ENCODE measurements at places on chromosomes 2 and 18. TPM values are rescaled to one million over a fixed set of nuclear protein-coding genes. Genes with fewer than 3 reads are reported as not detected.

DNA sequence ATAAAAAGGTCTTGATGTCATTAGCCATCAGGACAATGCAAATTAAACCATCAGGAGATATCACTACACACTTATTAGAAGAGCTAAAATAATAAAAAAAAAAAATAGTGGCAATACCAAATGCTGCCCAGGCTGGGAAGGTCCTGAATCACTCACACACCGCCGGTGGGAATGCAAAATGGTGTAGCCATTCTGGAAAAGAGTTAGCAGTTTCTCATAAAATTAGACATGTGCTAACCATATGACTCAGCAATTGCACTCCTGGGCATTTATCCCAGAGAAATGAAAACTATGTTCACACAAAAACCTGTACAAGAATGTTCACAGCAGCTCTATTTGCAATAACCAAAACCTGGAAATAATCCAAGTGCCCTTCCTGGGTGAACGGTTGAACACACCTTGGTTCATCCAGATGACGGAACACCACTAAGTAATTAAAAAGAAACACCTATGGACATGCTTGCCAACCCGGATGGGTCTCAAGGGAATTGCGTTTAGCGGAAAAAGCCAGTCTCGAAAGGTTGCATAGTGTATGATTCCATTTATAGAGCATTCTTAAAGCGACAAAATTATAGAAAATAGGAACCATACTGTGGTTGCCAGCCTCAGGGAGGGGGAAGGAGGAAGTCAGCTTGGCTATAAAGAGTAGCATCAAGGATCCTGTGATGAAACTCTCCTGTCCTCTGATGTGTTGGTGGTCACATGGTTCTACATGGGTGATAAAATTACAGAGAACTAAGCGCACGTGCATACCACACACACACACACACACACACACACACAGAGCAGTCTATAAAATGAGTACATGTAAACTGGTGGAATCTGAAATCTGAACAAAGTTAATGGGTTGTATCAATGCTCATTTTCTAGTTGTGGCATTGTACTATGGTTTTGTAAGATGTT lies 4.6 kb downstream of the MBP start:
- no peak for DNase-seq
- no peak overlapping the region for H3K4me3 ChIP-seq
- peak overlapping the region; percentile 69 for H3K27ac ChIP-seq

- no peak overlapping the region for H3K4me3 ChIP-seq
- H3K4me1 ChIP-seq: peaks cover 4% of the 10 kb centered on the region
- no peak overlapping the region for H3K27ac ChIP-seq
- DNase-seq: no peak
- H3K27me3 ChIP-seq: no peaks in the 10 kb centered on the region
Observed at GRCh38 chr2:9737053-9737875, 106.0 kb upstream of the TAF1B start.

GRCh38 chr2:151849413-151850010 lies 21.3 kb upstream of the ARL5A start:
- no peaks in the 10 kb centered on the region for H3K4me1 ChIP-seq
- no peak overlapping the region for H3K27ac ChIP-seq
- no peaks in the 10 kb centered on the region for H3K36me3 ChIP-seq
- no peak overlapping the region for H3K4me3 ChIP-seq
- DNase-seq: no peak

- H3K4me1 ChIP-seq: no peaks in the 10 kb centered on the region
- no peaks in the 10 kb centered on the region for H3K36me3 ChIP-seq
- DNase-seq: no peak
- H3K4me3 ChIP-seq: no peak overlapping the region
- H3K27ac ChIP-seq: no peak overlapping the region
- H3K27me3 ChIP-seq: no peaks in the 10 kb centered on the region
Observed at GRCh38 chr2:23772684-23773083, 154.2 kb downstream of the ATAD2B start.

DNA sequence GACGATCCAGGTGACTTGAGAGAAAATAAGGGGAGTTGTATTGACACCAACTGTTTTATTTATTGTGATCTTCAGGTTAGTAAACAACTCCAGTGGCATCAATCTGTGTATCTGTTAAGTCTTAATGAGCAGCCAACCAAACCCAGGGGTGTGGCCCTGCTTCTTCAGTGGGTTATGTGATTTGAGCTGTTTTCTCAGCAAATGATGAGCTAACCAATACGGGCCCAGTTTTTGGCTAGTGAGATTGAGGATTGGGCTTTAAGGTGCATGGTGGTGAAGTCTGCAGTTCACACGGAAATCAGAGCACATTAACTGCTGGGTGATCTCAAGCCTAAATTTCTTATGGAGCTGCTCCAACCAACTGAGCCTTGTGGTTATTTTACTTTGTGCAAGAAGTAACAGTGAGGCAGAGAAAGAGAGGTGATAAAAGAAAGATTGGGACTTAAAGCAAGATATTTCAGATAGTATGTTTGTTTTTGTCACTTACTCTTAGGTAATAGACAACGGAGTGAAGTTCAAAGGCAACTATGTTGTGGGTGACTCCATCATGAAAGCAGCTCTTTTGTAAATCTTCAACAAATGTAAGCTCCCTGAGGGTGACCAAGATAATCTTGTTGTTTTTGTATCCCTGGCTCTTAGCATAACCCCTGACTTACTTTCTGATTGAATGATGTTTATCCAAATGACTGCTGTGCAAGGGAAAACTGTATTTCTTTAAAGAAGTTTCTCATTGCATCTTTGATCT lies 2.4 kb downstream of the MTCL1 start:
- no peak for DNase-seq
- H3K36me3 ChIP-seq: no peaks in the 10 kb centered on the region
- peaks cover 50% of the 10 kb centered on the region for H3K4me1 ChIP-seq
- H3K27ac ChIP-seq: peak overlapping the region; percentile 90

- DNase-seq: no peak
- no peaks in the 10 kb centered on the region for H3K27me3 ChIP-seq
- no peaks in the 10 kb centered on the region for H3K36me3 ChIP-seq
- H3K4me3 ChIP-seq: no peak overlapping the region
- H3K27ac ChIP-seq: peak overlapping the region; percentile 11
- no peaks in the 10 kb centered on the region for H3K4me1 ChIP-seq
Observed at GRCh38 chr2:54042341-54042740, 71.5 kb upstream of the PSME4 start.

- H3K27me3 ChIP-seq: no peaks in the 10 kb centered on the region
- H3K27ac ChIP-seq: no peak overlapping the region
- H3K4me1 ChIP-seq: peaks cover 35% of the 10 kb centered on the region
- DNase-seq: no peak
- H3K4me3 ChIP-seq: no peak overlapping the region
Observed at GRCh38 chr2:98907966-98908905, 27.8 kb downstream of the CRACDL start.

DNA sequence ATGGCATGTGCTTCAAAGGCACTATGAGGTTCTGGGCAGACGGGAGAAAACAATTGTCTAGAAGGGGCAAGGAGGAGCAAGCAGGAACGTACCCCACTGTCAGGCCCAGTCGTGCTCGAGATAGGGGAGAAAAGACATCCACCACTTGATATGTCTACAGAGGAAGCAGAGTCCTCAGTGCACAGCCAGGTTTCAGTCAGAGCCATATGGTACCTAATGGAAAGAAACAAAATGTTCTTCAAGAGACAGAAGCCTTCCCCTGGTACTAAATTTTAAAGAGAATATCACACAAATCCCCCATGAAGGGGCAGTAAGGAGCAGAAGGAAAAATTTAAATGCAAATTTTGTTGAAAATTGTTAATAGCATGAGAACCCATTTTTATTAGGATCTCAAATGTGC lies 21.9 kb downstream of the THUMPD2 start:
- no peak overlapping the region for H3K27ac ChIP-seq
- H3K4me1 ChIP-seq: no peaks in the 10 kb centered on the region
- peaks cover 100% of the 10 kb centered on the region for H3K36me3 ChIP-seq
- H3K4me3 ChIP-seq: no peak overlapping the region
- DNase-seq: no peak
- no peaks in the 10 kb centered on the region for H3K27me3 ChIP-seq

- H3K4me1 ChIP-seq: peaks cover 45% of the 10 kb centered on the region
Observed at GRCh38 chr2:3575534-3576262, 638 bp downstream of the RPS7 start.

- H3K36me3 ChIP-seq: no peaks in the 10 kb centered on the region
- no peaks in the 10 kb centered on the region for H3K27me3 ChIP-seq
- no peak for DNase-seq
- no peak overlapping the region for H3K4me3 ChIP-seq
Observed at GRCh38 chr2:240357641-240358012, 77.8 kb upstream of the GPC1 start.

- H3K36me3 ChIP-seq: no peaks in the 10 kb centered on the region
- DNase-seq: no peak
- H3K27me3 ChIP-seq: no peaks in the 10 kb centered on the region
- no peak overlapping the region for H3K4me3 ChIP-seq
- peaks cover 31% of the 10 kb centered on the region for H3K4me1 ChIP-seq
Observed at GRCh38 chr2:85062565-85062964, 70.6 kb upstream of the TCF7L1 start.

DNA sequence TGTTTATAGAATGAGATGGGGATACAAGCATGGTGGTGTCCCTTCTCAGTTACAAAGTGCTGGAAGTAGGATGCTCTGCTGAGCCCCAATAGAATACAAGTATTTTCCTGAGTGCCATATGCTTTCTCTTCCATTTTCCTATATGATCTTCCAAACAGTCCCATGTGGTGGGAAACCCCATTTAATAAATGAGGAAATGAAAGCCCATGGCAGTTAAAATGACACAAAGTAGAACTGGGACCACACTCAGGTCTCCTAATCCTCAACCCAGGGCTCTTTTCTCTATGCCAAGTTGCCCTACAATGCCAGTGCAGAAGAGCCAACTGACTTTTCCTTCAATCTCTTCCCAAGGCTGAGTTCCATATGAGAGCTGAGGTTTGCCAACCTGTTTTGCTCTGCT lies 210.2 kb upstream of the FBXO11 start:
- no peaks in the 10 kb centered on the region for H3K36me3 ChIP-seq
- DNase-seq: no peak
- H3K4me3 ChIP-seq: no peak overlapping the region
- no peaks in the 10 kb centered on the region for H3K4me1 ChIP-seq

GRCh38 chr2:230578106-230578505 lies 134.5 kb upstream of the CAB39 start:
- no peaks in the 10 kb centered on the region for H3K36me3 ChIP-seq
- H3K27ac ChIP-seq: no peak overlapping the region
- no peak for DNase-seq
- no peaks in the 10 kb centered on the region for H3K4me1 ChIP-seq

GRCh38 chr2:9113916-9114315 lies 92.7 kb upstream of the ASAP2 start:
- no peak overlapping the region for H3K4me3 ChIP-seq
- H3K36me3 ChIP-seq: no peaks in the 10 kb centered on the region
- H3K27me3 ChIP-seq: no peaks in the 10 kb centered on the region
- DNase-seq: no peak
- H3K27ac ChIP-seq: no peak overlapping the region
- peaks cover 10% of the 10 kb centered on the region for H3K4me1 ChIP-seq

- H3K27me3 ChIP-seq: no peaks in the 10 kb centered on the region
- DNase-seq: no peak
- no peaks in the 10 kb centered on the region for H3K36me3 ChIP-seq
- no peak overlapping the region for H3K27ac ChIP-seq
- H3K4me1 ChIP-seq: peaks cover 9% of the 10 kb centered on the region
Observed at GRCh38 chr2:202109139-202109736, 36.2 kb downstream of the KIAA2012 start.

GRCh38 chr2:920999-921398 lies 29.6 kb upstream of the SNTG2 start:
- no peaks in the 10 kb centered on the region for H3K36me3 ChIP-seq
- no peaks in the 10 kb centered on the region for H3K27me3 ChIP-seq
- DNase-seq: no peak
- no peak overlapping the region for H3K4me3 ChIP-seq
- no peak overlapping the region for H3K27ac ChIP-seq

GRCh38 chr2:174753038-174753633 lies 11.1 kb downstream of the CHRNA1 start:
- DNase-seq: no peak
- H3K36me3 ChIP-seq: no peaks in the 10 kb centered on the region
- H3K27ac ChIP-seq: no peak overlapping the region
- no peak overlapping the region for H3K4me3 ChIP-seq

DNA sequence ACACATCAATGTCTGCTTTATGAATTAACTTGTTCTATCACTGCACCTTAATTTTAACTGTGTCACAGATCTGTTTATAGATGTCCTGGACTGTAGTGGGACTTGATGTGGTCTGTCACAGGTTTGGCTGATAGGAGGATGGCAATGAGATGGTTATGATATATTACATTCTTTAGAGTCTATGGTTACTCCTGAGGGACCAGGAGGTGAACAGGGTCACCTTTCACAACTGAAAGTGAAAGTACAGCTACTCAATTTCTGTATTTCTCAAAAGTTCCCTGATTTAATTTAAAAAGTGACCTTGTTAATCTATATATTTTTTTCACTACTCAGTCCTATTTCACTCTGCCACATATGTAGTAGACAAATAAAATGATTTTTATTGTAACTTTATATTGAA lies 1284.1 kb upstream of the GYPC start:
- H3K27me3 ChIP-seq: no peaks in the 10 kb centered on the region
- no peaks in the 10 kb centered on the region for H3K4me1 ChIP-seq
- no peak overlapping the region for H3K27ac ChIP-seq
- no peak overlapping the region for H3K4me3 ChIP-seq
- H3K36me3 ChIP-seq: no peaks in the 10 kb centered on the region

DNA sequence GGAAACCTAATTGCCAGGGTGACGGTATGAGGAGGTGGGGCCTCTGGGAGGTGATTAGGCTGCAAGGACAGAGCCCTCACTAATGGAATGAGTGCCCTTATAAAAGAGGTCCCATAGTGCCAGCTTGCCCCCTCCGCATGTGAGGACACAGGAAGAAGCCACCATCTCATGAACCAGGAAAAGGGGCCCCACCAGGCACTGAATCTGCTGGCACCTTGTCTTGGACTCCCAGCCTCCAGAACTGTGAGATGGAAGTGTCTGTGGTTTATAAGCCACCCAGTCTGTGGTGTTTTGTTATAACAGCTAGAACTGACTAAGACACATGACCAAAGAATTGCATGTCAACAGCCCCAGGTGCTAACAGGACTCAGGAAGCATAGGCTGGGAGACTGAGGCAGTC lies 214.3 kb downstream of the MGAT5 start:
- H3K27ac ChIP-seq: no peak overlapping the region
- H3K27me3 ChIP-seq: no peaks in the 10 kb centered on the region
- no peak overlapping the region for H3K4me3 ChIP-seq

GRCh38 chr2:2233171-2233826 lies 97.8 kb downstream of the MYT1L start:
- H3K4me3 ChIP-seq: no peak overlapping the region
- no peak overlapping the region for H3K27ac ChIP-seq
- DNase-seq: no peak
- H3K27me3 ChIP-seq: no peaks in the 10 kb centered on the region

Gene MGAT4A
- total RNA-seq: 11.6 TPM

Gene MAB21L4
- total RNA-seq: 440 TPM

Gene CHRNG
- total RNA-seq: not detected
